ENCODE measurements at places on chromosomes 11 and 22.

GRCh38 chr22:36192542-36192941 lies 9.1 kb downstream of the APOL4 start:
- no peak for DNase-seq

GRCh38 chr11:69382131-69383128 lies 88.5 kb downstream of the MYEOV start:
- no peak for DNase-seq

GRCh38 chr11:127492029-127492428 lies 491.5 kb upstream of the KIRREL3 start:
- no peak for DNase-seq

- no peak for DNase-seq
Measured at GRCh38 chr11:11571893-11572292, 49.9 kb downstream of the GALNT18 start.

DNA sequence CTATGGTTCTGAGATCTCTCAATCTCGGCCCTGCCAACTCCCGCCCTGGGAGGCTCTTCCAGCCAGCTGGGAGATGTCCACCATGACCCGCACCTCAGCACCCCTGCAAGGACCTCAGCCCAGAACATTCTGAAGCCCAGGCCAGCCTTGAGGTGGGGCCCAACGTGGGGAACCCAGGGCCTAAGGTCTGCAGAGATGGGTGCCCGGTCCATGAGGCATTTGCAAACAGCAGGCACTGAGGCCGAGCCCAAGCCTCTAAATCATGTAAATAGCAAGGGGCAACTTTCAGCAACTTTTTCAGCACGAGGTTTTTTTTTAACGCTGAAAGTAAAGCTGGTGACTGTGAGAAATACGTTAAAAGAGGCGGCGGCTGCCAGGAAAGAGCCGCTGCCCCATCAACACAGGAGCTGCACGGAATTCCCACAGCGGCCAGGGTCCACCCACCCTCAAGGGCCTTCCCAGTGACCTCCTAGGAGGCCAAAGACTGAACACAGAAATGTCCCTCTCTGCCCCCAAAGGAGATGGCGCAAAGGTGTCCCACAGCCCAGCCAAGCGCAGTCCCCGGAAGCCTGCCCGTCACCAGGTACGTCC lies 46.9 kb downstream of the BRD1 start:
- no peak for DNase-seq

DNA sequence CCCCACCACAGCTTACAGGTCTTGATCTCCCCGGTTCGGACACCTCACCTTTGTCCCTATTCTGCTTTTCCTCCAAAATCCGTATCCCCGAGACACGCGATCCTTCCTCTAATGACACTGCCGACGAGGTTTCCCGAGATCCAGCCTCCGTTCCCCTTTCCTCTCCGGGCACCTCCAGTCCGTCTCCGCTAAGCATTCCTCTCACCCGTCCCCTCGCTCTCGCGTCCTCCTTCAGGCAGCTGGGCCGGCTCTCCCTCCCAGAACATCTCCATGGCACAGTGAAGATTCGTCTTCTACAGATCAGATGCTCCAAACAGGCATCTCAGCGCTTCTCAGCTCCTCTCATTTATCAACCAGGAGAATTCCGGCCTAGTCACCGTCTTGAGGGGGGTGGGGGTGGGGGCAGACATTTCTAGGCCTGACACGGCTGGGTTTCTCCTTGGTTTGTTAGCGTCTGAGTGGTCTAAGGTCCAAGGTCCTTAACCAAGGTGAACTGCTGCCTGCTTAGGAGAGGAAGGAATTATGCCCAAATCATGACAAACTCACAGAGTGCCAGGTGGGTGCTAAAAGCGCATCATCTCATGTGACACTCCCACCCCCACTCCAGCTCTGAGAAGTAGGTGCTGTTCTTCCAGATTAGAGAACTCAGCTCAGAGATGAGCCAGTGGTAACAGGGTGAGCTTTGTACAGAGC lies at the start of gene SPTBN2:
Gene SPTBN2 (minus strand): TSS at position 524 of the 693 bp plus-strand sequence. CDS start 7,976 bp downstream, outside the sequence.
- DNase-seq = no peak

DNA sequence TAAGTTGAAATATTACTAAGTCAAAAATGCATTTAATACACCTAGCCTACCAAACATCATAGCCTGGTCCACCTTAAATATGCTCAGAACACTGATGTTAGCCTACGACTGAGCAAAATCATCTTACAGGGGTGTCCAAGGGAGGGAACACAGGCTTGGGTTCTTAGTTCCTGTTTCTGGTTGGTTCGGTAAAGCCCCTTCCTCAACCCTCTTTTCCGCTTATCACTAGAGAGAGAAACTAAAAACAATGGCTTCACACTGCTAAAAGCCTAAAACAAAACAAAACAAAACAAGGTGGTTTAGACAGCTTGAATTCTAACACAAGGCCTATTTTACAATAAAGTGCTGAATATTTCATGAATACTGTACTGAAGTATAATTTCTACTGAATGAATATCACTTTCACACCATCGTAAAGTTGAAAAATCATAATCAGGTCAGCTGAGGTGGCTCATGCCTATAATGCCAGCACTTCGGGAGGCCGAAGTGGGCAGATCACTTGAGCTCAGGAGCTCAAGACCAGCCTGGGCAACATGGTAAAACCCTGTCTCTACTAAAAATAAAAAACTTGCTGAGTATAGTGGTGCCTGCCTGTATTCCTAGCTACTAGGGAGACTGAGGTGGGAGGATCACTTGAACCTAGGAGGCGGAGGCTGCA lies 118.0 kb downstream of the SIK3 start:
- DNase-seq = no peak

DNA sequence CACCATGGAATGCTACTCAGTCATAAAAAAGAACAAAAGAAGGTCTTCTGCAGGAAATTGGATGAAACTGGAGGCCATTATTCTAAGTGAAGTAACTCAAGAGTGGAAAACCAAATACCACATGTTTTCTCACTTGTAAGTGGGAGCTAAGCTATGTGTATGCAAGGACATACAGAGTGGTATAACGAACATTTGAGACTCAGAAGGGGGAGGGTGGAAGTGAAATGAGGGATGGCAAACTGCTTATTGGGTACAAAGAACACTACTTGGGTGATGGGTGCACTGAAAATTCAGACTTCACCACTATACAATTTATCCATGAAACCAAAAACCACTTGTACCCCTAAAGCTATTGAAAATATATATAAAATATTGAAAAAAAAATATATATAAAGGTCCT lies 13.4 kb upstream of the CAT start:
- DNase-seq = no peak

DNA sequence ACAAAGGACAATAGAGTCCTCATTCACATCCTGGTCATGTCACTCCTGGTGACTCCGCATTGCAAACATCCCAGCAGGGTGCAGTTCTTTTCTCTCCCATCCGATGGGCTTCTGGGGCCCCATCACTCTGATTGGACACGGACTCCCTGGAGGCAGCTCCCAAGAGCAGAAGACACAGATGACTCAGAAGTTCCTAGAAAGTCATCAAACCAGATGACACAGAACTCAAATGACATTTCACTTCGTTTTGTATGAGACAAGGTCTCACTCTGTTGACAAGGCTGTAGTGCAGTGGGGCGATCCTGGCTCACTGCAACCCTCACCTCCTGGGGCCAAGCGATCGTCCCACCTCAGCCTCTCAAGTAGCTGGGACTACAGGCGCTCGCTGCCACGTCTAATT lies 33.2 kb downstream of the ZNF195 start:
- no peak for DNase-seq

DNA sequence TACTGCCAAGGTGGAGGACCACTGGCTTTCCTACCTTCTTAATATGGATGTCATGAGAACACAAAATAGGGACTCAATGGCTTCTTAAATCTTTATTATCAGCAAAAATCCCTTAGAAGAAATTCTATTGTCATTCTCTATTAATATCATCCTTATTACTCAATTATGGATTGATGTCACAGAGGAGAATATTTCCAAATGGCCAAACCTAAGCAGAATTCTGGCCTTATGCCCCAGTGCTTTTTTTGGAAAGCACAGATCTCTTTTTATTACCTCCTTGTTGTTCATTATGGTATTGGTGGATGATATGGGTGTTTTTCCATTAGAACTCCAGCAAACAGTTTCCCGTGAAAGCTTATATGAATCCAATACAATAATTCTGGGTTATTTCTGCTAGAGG lies 9.9 kb downstream of the CRTAM start:
- no peak for DNase-seq

GRCh38 chr11:47918882-47919495 lies 61.4 kb upstream of the PTPRJ start:
- no peak for DNase-seq

DNA sequence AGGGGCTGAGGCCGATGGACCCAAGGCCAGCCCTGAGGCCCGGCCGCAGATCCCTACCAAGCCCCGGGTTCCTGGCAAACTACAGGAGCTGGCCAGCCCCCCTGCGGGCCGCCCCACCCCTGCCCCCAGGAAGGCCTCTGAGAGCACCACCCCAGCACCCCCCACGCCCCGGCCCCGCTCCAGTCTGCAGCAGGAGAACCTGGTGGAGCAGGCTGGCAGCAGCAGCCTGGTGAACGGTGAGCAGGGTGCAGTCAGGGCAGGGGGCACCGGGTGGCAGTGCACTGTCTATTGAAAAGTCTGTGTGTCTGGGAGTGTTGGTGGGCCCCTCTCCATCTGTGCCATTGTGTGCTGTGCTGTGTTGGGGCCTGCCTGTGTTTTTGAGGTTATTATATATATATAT lies 16.1 kb downstream of the MICALL1 start:
- no peak for DNase-seq

- DNase-seq = no peak
Measured at GRCh38 chr11:69377953-69378302, 84.0 kb downstream of the MYEOV start.

DNA sequence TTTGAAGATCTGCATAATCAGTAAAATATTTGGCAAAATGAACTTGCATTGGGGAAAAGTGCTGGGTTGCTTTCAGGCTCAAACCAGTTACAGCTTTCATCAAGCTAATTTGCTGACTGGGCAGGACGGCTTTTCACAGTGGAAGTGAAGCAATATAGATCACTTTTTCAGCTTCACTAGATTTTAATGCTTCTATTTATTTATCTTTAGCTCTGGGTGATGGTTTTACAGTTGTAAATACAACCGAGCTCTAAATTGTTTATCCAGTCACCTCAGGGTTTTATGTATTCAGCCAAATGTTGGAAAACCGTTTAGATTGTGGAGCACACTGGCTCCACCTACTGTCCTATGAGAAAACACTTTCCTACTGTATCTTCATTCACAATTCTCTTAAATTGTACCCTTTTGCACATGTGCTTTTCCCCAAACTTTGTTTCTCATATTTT lies 58.2 kb downstream of the ACER3 start:
- no peak for DNase-seq

GRCh38 chr11:69200331-69201065 lies 44.8 kb downstream of the SMIM38 start:
- DNase-seq = no peak

DNA sequence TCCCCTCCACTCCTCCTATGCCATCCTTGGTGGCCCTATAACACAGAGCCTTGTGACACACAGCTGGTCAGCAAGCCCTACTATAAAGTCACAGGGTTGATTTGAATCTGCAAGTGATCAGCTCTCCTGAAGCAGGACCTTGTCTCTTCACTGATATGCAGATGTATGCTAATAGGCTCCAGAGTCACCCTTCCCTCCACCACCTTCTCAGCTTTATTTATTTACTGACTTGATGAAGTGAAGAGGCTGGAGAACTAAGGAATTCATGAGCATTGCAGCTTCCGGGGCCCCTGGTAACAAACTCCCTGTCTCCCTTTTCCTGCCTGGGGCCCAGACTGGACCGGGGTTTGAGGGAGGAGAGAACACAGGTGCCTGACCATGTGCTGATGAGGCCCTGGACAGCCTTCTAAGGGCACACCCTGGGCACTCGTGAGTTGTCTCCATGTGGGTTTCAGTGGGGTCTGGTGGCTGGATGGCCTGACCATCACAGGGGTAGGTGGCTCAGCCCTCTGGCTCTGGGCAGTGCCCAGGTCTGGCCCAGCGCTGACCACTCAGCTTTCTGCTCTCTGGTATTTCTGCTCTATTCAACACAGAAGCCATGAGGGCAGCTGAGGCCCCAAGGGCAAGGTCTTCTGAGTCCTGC lies 307.5 kb downstream of the NTM start:
- DNase-seq = no peak

DNA sequence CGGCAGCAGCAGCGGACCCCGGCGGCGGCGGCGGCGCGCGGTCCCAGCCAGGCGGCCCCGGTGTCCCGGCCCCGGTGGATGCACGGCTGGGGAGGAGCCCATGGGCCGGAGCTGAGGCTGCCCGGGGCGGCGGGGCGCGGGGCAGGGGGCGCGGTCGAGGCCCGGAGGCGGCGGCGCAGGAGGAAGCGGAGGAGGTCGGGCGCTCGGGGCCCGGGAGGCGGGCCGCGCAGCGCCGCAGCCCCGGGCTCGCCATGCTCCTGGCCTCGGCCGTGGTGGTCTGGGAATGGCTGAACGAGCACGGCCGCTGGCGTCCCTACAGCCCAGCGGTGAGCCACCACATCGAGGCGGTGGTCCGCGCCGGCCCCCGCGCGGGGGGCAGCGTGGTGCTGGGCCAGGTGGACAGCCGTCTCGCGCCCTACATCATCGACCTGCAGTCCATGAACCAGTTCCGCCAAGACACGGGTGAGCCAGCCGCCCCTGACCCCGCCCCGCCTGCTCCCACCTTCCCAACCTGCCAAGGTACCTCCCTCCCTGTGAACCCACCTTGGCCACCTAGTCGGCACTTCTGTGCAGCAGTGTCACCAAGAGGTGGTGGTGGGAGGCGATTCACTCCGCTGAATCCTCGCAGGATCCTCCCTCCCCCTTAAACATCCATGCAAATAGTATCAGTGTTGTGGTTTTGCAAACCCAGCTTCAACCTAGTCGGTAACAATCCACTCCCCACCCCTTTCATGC lies 580 bp downstream of the DTX4 start:
- no peak for DNase-seq

GRCh38 chr11:15710580-15711275 lies 596.0 kb downstream of the INSC start:
- no peak for DNase-seq

GRCh38 chr11:111327908-111328624 lies 29.7 kb downstream of the POU2AF3 start:
- DNase-seq = no peak

DNA sequence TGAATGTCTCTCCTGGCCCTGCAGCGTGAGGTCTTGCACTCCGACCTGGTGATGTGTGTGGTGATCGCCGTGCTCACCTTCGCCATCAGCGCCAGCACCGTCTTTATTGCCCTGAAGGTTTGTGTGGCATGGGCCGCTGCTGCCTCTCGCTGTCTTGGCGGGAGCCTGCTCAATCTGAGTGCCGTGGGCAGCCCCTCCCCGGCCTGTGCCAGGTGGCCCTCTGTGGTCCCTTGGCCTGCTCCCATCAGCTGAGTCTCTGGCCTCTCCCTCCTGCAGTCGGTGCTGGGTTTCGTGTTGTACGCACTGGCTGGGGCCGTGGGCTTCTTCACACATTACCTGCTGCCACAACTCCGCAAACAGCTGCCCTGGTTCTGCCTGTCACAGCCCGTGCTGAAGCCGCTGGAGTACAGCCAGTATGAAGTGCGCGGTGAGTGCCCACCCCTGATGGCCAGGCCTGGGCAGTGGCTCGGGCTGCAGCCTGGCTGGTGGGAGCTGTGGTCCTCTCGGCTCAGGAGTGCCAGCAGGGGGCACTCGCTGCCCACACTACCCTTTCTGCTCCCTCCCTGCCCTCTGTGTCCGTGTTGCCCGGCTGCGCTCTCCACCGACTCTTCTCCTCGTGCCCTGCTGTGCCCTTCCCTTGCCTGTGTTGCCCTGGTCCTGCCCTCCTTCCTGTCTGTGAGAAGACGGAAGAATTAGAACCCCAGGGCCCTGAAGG lies 10.2 kb downstream of the PCNX3 start:
- DNase-seq = peak; percentile 30

GRCh38 chr22:49769691-49770546 lies 57.8 kb downstream of the BRD1 start:
- DNase-seq = no peak
